ENCODE measurements at places on chromosomes 16 and 17.
A peak's percentile ranks its signal among the peaks of the same experiment; 100 is the strongest.

GRCh38 chr16:86391486-86391885 is 118.8 kb upstream of the FOXF1 start:
- DNase-seq = no peak

GRCh38 chr17:65457183-65457582 is 104.3 kb downstream of the AXIN2 start:
- no peak for DNase-seq

DNA sequence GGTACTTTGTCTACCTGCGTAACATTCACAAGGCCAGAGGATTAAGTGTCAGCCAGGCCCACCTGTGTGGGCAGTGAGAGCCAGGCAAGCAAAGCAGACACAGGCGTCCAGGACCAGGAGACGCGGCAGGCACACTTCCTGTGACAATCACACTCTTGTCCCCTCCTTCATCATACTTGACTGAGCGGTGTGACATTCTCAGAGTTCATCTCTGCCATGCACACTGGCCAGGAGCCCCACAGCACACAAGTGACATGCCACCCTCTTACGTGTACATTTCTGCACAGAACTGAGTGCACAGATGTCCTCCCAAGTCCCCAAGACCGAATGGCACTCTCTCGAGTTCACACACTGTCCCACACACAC is 8.7 kb downstream of the PPP1R9B start:
- DNase-seq = no peak

DNA sequence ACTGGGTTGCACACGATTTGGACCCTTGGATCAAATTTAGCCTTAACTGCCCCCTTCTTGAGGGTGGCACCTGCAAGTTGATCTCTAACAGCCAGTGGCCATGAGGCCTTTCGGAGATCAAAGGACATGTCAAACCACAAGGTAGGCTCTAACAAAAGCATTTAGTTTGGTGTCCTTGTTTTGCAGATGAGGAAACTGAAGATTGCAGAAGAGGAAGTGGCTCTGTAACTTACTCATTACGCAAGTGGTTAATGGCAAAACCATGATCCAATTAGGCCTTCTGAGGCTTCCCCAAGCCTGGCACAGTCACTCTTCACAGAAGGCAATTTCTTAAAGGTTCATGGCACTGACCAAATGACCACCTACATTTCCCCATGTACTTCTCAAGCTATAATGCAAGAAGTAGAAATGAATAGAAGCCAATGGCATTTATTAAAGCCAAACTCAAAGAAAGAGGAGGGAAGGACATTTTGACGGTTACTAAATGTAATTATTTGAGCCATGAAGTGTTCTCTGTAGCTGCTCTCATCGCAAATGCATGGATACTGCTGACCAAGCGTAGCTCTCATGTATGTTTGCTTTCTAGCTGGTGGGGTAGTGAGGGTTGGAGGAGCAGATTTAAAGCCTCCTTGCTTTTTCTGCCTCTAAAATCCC is 32.8 kb upstream of the ABCC12 start:
- DNase-seq = no peak

DNA sequence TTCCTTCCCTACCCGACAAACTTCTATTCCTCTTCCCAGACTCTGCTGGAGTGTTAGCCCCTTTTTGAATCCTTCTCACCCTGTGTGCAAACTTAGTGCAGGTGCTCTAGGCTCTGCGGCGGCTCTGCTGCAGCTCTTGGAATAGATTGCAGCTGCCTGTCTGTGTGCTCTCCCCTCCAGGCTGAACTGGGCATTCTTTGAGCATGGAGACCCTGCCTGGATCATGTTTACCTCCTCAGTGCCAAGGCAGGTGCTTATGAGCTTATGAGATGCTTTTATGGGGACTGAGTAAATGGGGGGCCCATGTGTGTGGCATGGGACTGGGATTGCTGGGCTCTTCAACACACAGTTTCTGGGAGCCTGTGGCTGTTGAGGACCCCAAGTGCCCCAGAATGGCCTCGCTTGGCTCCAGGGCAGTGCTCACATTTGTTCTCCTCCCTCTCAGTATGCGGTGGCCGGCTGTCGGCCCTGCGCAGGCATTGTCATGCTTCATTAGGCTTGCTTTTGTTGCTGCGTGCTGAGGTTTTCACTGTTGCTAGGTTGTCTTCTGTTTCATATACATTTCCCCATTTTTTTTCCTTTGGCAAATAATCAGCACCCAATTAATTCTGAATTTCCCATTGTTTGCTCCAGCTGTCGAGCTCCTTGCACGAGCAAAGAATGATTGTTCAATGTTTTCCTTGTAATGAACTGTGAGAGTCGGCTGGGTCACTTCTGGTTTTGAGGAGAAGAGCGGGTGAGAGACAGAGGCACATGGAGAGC is 185.5 kb upstream of the NLRP1 start:
- DNase-seq = no peak

DNA sequence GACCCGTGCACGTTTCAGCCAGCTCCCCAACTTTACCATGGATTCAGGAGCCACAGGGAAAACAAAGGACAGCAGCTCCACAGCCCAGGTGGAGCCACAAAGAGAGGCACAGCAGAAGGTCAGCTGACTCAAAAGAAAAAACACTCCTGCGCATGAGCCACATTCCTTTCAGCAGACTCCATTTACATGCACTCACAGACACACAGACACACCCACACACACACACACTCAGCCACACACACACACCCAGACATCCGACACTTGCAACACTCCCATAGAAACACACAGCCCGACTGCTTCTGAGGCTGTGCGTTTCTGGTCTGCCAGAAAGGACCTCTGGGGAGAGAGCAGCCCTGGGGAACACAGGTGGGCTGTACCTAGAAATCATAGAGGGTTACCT is 2335.5 kb downstream of the TP53TG3F start:
- DNase-seq = no peak

- DNase-seq = peak; percentile 75
These were observed 972 bp downstream of the RSAD1 start for GRCh38 chr17:50479522-50480141.

DNA sequence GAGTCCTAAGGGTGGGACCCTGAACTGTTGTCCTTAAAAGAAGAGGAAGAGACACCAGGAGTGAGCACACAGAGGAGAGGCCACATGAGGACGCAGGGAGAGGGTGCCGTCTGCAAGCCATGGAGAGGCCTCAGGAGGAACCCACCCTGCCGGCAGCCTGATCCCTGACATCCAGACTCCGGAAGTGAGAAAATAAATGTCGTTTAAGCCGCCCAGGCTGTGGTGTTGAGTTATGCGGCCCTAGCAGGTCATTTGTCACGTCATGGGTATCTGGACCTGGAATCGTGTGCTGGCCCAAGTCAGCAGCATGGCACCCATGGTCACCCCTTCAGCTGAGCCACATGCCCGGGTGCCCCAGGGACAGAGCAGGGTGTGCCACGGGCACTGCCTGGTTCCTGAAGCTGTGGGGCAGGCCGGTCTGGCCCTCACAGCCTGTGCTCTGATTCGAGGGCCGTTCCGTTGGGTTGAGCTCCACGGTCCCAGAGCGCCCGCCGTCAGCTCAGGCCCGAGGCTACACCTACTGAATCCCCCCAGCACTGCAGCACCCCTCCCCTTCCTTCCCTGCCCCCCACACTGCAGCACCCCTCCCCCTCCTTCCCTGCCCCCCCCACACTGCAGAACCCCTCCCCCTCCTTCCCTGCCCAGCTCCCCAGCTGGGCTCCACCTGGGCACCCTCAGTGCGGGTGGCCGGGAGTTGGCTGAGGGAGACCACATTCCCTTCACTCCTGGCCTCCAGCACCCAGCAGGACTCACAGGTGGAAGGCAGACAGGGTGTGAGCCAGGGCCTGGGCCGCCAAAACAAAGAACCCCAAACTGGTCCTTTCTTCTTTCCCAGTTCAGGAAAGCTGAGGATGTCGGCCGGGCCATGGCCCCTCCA is 2.7 kb upstream of the CCDC57 start:
- DNase-seq = no peak

GRCh38 chr17:5630434-5630833 is 46.1 kb upstream of the NLRP1 start:
- DNase-seq = no peak

GRCh38 chr16:54546521-54546920 is 259.9 kb upstream of the IRX3 start:
- no peak for DNase-seq

DNA sequence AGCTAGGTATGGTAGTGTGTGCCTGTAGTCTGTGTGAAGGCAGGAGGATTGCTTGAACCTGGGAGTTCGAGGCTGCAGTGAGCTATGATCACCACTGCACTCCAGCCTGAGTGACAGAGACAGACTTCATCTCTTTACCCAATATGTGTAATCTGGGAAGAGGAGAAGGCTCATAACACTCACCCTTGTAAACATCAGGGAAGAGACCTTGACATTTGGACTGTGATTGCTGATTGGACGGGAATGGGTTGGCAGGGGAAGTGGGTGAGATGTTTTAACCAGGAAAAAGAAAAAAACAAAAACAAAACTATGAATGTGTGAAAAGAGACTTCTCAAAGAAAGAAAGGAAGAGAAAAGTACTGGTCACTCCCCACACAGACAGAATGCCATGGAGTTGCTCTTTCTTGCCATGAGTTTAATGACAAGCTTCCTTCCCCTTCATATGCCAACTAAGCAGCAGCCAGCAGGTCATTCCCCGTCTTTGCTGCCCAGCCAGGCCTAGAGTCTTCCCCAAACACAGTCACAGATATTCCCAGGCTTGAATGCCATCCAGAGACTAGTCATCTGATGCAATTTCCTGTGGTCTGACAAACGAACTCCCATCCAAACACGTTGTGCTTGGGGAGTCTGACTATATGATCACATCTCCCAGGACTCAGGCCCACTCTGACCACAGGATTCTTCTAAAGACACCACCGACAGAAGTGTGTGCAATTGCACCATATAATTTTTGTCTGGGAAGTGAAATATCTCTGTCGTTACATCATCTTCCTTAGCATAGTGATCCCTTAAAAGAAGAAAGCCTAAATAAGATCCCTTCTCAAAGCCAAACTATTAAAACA is 3.6 kb upstream of the XAF1 start:
- DNase-seq = no peak

DNA sequence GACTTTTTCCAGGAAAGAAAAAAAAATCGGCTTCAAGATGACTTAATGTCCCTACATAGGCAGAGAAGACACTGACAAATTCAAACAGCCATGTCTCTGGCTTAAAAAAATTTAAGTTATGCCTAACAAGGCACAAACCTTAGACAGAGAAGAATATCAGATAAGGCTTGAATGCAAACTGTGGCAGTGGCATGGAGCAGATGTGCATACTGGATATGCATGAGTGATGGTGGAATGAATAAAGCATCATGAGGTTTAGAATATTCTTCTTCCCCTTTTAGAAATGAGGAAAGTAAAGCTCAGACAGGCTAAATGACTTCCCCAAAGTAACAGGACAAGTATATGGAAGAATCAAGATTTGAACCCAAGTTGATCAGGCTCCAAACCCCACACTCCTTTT is 23.2 kb upstream of the WSCD1 start:
- no peak for DNase-seq

DNA sequence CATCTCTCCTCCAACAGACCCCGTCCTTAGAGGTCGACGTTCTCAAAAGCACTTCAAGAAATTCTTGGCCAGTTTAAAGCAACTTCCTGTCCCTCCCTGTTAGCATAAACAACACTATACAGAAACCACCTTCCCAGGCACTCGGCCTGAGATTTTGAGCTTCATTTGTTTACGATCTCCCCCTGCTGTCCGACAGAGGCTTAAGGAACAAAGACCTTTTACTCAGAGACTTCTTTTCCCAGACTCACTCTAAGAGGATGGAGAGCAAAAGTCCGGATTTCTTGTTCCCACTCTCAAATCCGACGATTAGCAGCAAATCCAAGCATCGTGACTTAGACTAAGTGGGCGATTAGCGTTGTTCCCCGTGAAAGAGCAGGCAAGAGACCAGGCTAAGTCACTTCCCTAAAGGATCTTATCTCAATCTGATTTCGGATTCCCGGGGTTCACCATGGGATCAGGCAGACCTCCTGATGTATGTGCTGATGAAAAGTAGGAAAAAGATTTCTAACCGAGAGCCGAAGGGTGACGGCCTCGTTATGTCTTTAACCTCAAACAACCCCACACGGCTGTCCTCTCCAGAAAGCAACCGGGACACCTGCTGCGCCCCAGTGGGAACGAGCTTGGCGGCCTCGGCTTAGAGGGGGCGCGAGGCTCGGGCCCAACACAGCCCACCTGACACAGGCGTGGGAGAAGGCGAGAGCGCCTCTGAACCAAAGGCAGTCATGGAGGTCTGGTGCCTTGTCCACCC is 598 bp downstream of the INPP5K start:
- peak; percentile 60 for DNase-seq

- DNase-seq = no peak
These were observed 1.5 kb upstream of the IST1 start for GRCh38 chr16:71893888-71894228.

DNA sequence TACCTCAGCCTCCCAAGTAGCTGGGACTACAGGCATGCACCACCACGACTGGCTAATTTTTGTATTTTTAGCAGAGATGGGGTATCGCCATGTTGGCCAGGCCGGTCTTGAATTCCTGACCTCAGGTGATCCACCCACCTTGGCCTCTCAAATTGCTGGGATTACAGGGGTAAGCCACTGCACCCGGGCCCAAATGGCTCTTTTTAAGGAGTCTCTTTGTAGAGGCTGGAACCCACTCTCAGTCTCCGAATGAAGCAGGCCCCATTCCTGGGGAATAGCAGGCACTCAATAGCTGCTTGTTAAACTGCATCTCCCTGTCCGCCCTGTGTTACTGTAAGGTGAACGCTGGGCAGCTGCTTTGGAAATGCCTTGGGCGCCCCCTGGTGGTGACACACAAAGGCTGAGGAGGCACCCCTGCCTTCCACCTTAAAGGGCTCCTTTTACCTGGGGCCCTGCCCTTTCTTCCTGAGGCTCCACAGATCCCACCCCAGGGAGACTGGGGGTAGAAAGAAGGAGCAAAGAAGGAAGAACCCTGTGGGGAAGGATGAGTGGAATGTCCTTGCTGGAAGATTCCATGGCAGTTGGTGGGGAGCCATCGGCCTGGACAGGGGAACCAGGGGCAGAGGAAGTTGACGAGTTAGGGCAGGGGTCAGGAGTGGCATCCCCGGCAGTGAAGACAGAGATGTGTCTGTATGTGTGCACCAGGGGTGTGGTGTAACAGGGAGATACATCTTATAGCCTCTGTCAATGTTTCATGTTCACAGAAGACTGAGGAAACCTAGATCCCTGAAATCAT is 6.1 kb upstream of the SP2 start:
- peak; percentile 94 for DNase-seq

DNA sequence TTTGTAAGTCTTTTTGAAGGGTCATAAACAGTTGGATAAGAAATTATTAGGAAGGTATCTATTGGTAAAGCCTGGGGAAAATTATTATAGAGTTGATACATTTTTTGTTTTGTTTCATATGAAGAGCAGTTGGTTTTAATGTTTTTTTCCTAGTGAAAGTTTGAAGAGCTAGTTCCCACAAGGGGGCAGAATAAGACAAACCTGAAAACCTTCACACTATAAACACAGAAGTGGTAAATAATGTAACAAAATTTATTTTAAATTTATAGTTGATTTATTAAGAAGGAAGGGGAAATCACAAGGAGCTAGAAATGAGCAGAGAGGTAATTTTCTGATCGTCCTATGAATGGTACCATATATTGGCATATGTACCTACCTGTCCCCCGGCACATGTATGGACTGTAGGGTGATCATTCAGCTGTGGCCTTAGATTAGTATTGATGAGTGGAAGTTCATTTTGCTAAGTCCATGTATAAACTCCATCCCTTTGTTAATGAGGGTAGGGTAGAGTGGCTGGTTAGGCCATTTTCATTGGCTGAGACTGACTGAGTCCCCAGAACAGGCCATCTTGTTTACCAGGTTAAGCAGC is 116.3 kb downstream of the TANC2 start:
- DNase-seq = no peak

All from stimulated activated CD4-positive, alpha-beta T cell treated with anti-CD3 and anti-CD28 coated beads, Interleukin-4, amount 100 ng/mL, for 24 hours (primary cell).